ENCODE measurements at places on chromosomes 7 and 10.
A peak's percentile ranks its signal among the peaks of the same experiment; 100 is the strongest.

DNA sequence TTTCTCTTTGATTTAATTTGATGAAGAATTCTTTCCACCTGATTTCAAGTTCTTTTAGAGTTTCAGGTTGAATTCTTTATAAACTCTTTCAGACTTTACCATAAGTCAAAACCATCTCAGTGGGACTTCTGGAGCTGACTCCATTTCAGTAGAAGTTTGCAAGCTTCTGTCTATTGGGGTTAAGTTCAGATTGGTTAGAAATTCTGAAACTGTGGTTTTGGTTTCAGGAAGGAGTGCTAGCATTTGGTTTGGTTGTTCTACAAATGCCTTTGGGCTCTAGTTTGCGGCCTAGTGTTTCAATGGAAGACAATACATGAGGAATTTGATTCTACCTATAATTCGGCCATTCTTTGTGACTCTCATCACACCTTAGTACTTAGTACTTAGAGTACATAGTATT, 176.8 kb upstream of the RHOBTB1 start:
- no peak for DNase-seq

DNA sequence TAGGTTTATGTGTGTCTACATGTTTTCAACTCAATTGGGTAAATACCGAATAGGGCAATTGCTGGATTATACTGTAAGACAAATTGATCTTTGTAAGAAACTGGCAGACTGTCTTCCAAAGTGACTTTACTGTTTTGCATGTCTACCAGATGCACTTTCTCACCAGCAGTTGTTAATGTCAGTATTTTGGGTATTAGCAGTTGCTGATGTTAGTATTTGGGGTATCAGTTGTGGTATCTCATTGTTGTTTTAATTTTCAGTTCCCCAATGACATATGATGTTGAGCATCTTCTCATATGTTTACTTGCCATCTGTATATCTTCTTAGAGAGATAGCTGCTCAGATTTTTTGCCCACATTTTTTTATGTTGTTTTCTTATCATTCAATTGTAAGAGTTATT, 10.6 kb downstream of the PDE6C start:
- DNase-seq: no peak

GRCh38 chr7:34130558-34131295, 225.4 kb downstream of the BMPER start:
- DNase-seq: no peak

DNA sequence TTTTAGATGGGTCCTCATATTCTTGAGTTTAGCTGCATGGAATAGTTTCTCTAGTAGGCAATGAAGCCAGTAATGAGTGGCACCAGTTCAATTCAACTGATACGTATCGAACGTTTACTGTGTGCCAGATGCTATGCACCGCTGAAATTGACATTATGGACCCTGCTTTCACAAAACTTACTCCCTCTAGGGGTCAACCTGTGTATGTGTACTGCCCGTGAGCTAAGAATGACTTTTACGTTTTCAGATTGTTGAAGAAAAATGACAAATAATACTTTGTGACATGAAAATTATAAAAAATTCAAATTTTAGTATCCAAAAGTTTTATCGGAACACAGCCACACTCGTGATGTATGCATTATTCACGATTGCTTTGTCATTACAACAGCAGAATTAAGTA, 95.5 kb downstream of the ZMYND11 start:
- no peak for DNase-seq

GRCh38 chr7:47511699-47512370, 70.1 kb downstream of the TNS3 start:
- no peak for DNase-seq

GRCh38 chr7:105149827-105150226, 135.8 kb downstream of the KMT2E start:
- no peak for DNase-seq

GRCh38 chr10:70722820-70723424, 50.6 kb downstream of the ADAMTS14 start:
- no peak for DNase-seq

DNA sequence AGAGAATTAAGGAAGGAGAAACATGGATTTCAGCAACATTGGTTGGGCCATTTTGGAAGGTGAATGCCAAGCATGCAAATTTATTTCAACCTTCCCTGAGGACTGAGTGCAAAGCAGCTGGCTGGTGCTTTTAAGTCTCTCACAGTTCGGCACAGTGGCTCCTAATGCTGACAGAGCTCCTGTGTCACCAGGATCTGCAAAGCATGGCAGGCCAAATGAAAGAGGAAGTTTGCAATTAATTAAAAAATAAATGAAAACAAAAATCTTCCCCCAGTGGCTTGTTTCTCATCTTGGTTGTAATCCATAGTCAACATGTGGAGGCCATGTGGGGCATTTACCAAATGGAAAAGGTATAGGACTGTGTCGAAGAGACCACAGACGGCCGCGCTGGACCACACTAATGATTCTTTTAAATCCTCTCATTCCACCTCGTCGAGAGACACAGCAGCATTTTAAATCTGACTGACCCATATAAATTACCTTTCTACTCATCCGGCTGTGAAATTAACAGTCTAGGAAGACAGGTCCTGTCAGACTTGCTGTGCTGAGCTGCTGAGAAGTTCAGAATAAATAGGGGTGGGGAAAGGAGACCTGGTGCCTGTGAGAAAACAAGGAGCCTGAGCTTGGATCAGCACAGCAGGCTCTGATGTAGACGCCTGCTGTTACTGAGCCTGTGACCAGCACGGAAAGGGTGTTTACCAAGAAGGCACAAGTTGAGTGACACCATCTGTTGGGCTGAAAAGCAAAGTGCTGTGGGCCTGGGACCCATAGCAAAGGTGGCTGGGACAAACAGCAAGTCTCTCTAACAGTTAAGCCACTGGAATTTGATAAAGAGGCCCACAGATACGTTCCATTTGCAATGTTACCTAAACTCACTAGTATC, 136.0 kb upstream of the COL1A2 start:
- DNase-seq: no peak

DNA sequence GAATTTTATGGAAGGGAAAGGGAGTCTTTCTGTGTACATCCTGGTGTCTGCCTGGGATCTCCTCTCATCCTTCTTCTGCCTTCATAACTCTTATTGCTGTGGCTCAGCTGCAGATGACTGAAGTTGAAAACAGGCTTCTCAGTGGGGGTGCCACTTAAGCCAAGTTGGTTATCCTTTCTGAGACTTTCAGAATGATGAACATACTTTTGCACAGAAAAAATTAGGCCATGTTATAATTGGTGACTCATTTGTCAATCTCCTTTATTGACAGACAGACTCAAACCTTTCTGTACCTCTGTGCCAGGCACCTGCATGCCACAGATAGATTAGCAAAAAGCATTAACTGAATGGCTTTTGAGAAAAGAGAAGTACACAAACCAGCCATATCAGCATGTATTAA, 430.3 kb downstream of the SORCS1 start:
- DNase-seq: no peak

DNA sequence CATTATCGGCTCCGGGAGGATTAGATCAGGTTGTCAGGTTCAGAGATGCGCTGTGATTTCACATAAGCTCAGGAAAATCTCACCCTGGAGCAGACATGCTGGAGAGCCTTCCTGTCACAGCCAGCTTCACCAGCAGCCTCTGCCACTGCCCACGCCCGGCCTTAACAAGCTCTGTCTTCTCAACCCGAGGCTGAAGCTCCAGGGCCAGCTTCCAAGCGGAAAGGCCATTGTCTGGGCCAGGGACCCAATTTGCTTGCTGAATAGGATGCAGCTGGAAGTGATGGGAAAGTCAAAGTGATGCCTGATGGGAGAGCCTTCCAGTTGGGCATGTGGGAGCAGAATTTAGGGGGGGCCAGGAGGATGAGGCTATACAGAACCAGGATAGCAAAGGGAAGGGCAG, 36.3 kb downstream of the C10orf105 start:
- no peak for DNase-seq

DNA sequence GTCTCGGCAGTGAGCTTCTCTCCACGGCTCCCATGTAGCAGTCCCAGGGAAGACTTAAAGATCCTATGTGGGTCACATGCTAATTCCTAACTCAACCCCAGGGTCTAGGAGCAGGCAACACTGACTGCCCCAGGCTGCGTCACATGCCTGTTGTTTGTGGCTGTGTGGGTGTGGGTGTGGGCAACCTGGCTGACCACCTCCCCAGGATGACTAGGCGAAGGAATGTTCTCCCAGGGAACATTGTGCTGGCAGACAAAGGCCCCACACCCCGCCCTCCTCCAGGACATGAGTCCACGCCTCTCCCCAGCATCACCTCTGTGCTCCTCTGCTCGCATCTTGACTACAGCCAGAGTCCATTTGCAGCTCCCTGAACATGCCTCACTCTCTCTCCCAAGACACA, 30.3 kb downstream of the SLC29A3 start:
- DNase-seq: no peak

DNA sequence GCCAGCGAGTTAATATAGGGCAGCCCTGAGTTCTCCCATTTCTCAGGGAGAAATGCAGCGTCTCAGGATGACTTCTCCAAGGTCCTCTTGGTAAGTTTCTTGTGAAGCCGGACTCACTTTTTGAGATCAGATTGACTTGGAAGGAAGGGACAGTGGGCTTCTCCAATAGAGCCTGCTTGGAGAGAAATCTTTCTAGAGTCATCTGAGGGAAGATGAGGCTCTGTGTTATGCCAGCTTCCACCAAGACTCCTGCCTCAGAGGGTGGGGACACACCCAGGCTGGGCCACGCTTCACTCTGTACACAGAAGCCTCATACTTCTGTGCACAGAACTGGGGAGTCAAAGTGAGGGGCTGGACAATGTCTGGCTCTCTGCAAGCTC, 5.6 kb downstream of the C10orf105 start:
- no peak for DNase-seq

- no peak for DNase-seq
These were observed 75.7 kb upstream of the NANOS1 start for GRCh38 chr10:118953598-118954393.

DNA sequence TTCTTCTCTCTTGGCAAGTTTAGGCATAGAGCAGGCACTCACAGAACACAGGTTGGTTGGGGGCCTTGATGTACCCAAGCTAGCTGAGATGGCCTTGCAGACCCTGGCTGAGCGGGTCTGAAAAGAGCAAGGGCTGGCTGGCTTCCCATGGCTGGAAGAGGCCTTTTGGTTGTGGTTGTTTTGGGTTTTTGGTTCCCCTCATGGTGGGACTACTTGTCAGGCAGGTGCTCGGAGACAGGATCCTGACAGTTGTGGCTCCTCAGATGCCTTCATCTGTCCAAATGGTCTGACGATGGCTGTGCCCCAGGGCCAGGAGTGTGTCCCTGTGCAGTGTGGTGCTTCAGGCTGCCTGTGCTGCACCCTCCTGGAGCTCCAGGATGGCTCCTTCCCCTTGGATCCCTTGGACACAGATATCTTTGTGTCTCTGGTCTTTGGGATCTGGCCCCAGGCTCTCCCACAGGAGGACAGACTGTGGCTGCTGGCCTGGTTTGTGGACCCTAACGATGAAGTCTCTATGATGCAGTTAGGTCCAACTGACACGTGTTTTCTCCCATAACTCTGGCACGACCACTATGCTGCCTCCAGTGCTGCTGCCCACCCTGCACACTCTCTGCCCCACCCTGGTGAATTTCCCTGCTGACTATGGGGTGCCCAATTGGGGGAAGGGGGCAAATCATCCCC, 321.5 kb upstream of the ZNF32 start:
- DNase-seq: no peak

- DNase-seq: no peak
These were observed 13.6 kb upstream of the LIPM start for GRCh38 chr10:88788924-88789323.

GRCh38 chr7:28132959-28133870, 47.4 kb downstream of the JAZF1 start:
- DNase-seq: no peak

GRCh38 chr10:97332591-97333350, 1.8 kb downstream of the FRAT2 start:
- no peak for DNase-seq

- DNase-seq: peak; percentile 40
These were observed 138.5 kb downstream of the PLXNA4 start for GRCh38 chr7:132437730-132438129.

- DNase-seq: no peak
These were observed 136.0 kb upstream of the WDR11 start for GRCh38 chr10:120715171-120715570.

DNA sequence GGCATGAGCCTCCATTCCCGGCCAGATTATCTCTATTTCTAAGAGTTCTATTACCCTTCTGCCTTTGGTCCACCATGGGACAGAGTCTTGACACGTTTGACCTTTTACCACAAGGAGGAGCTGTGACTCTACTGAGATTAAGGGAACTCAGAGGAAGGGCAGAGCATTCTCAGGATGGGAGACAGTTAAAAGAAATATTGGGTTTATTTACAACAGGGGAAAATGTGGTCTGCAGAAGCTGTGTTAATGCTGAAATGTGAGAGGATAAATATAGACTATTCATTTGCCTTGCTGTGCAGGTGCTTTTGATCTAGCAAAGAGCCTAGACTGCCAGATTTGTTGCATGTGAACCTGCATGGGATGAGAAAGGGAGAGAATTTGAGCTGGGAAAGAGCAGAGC, 45.8 kb upstream of the PRSS58 start:
- peak; percentile 60 for DNase-seq

- DNase-seq: no peak
These were observed 94.6 kb downstream of the ADARB2 start for GRCh38 chr10:1642600-1643160.

- DNase-seq: no peak
These were observed 106.3 kb downstream of the GLRX3 start for GRCh38 chr10:130242513-130242912.

- DNase-seq: no peak
These were observed 210.9 kb downstream of the GRM8 start for GRCh38 chr7:127041689-127042452.

DNA sequence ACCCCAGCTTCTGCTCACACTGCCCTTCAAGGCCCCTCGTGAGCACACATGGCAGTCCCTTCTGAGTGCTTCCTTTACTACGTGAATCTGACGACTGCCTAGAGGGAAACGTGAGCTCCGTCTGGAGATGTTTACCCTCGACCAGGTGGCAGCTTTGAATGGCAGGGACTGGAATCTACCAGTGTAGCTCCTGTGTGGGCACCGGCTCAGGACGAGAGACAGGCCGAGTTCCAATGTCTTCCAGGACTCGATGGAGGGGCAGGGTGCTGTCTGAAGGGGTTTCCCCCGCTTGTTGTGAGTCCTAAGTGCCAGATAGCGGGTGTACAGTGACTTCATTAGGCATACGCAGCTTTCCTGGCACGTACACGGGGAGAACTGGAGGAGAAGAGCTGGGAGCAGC, 229.9 kb downstream of the ADARB2 start:
- no peak for DNase-seq

GRCh38 chr7:52958621-52959140, 76.8 kb upstream of the POM121L12 start:
- no peak for DNase-seq

- no peak for DNase-seq
These were observed 7.8 kb upstream of the BAMBI start for GRCh38 chr10:28669227-28670173.

- DNase-seq: no peak
These were observed 689.5 kb downstream of the DNAJB9 start for GRCh38 chr7:109259151-109259550.

DNA sequence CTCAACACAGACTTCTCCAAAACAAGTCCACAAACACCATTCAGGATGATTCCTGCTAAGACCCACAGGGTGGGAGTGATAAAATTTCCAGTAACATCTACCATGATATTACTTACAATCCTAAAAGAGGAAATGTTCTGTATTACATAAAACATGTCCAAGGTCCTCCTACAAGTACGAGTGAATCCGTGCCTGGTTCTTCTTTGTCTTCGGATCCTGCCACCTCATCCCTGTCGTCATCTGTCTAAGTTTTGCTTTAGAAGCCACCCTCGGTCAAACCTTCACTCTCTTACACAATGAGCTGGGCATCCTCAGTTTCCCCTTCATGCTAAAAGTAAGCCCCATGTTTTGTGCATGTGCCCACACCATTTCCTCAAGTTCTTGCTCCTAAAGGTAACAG, 279.0 kb downstream of the KCNMA1 start:
- DNase-seq: no peak

Data from CD4-positive, alpha-beta T cell treated with Interferon alpha-2 for 1 hour (primary cell).